Activated naive CD4-positive, alpha-beta T cell treated with Interleukin-2 at 50 U/mL for 16 hours (primary cell): ENCODE measurements at places on chromosomes 5 and 9.

GRCh38 chr5:66958980-66959641 is 237.5 kb downstream of the CD180 start:
- no peak for DNase-seq

DNA sequence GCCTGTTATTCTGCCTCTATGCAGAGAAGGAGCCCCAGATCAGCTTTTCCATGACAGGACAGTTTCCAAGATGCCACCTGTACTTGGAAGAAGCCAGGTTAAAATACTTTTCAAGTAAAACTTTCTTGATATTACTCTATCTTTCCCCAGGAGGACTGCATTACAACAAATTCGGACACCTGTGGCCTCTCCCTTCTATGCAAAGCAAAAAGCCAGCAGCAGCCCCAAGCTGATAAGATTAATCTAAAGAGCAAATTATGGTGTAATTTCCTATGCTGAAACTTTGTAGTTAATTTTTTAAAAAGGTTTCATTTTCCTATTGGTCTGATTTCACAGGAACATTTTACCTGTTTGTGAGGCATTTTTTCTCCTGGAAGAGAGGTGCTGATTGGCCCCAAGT is 301 bp upstream of the IL4 start:
- DNase-seq: no peak

GRCh38 chr9:37592108-37592951 is at the start of gene TOMM5:
Gene TOMM5, minus strand, starts transcription at chr9:37592597. Its CDS starts 65 bp downstream, at chr9:37592532.
- peak; percentile 93 for DNase-seq

- peak; percentile 33 for DNase-seq
Observed at GRCh38 chr5:141878186-141878710, at the start of gene PCDH1. Gene PCDH1, minus strand, starts transcription at chr5:141878410. Its CDS starts 148 bp downstream, at chr5:141878262.

DNA sequence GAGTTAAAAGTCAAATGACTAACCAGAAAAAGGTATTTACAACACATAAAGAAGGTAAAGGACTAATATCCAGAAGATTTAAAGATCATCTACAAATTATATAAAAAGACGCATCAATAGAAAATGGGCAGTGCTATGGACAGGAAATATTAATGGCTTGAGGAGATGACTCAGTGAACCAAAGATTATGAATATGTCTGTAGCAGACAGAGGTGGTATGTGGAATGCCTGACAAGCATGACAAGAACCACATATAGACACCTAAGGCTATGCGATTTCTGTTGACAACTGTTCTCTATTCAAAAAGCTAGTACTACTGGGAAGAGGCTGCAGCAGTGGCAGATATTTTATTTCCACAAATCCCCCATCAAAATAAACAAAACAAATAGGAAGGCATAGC is 177.0 kb upstream of the SH3GL2 start:
- DNase-seq: no peak
